Regular cardiac myocyte (primary cell): ENCODE measurements at places on chromosomes 13 and 19. TPM values are rescaled to one million over a fixed set of nuclear protein-coding genes. Genes with fewer than 3 reads are reported as not detected.

BRME1 gene
- 1.2 and 1.4 TPM in 2 replicates for total RNA-seq

ZNF699 gene
- 15.1 and 21.7 TPM in 2 replicates for total RNA-seq

S1PR4 gene
- not detected in 2 replicates for total RNA-seq

ANGPTL8 gene
- total RNA-seq, result not detected in 2 replicates

PPP1R15A gene
- total RNA-seq, result 41.6 and 98.9 TPM in 2 replicates

LGALS14 gene
- not detected in 2 replicates for total RNA-seq

ZNF560 gene
- total RNA-seq, result 2.7 and 3.4 TPM in 2 replicates
